ENCODE measurements at places on chromosomes 6 and 20. TPM values are rescaled to one million over a fixed set of nuclear protein-coding genes. Genes with fewer than 3 reads are reported as not detected.

GRCh38 chr6:158938220-158938619 lies 61.8 kb downstream of the RSPH3 start:
- H3K4me1 ChIP-seq: no peaks in the 10 kb centered on the region
- DNase-seq: no peak
- no peaks in the 10 kb centered on the region for H3K36me3 ChIP-seq
- no peak overlapping the region for H3K27ac ChIP-seq
- no peaks in the 10 kb centered on the region for H3K27me3 ChIP-seq
- no peak overlapping the region for H3K4me3 ChIP-seq

- peaks cover 6% of the 10 kb centered on the region for H3K4me1 ChIP-seq
- no peak overlapping the region for H3K4me3 ChIP-seq
- H3K27ac ChIP-seq: no peak overlapping the region
Observed at GRCh38 chr6:84758486-84758885, 5.9 kb downstream of the TBX18 start.

DNA sequence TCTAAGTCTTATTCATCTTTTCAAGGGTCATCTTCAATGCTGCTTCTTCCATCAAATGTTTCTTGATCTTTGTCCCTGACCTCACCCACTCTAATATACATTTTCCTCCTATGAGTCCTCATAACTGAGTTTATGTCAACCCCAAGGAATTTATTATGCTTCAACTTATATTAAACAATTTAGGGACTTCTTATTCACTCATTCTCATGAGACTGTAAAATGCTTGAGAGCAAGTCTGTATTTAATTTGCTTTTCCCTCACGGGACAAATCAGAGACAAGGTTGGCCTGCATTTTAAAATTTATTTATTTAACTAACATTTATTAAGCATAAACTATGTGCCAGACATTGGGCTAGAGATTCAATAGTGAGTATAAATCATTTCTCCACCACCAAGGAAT lies 312.0 kb upstream of the NT5E start:
- no peaks in the 10 kb centered on the region for H3K4me1 ChIP-seq
- no peaks in the 10 kb centered on the region for H3K27me3 ChIP-seq
- no peak for DNase-seq
- no peak overlapping the region for H3K4me3 ChIP-seq

GRCh38 chr6:138092686-138093085 lies 14.5 kb downstream of the PERP start:
- H3K27ac ChIP-seq: no peak overlapping the region
- peaks cover 8% of the 10 kb centered on the region for H3K36me3 ChIP-seq
- H3K27me3 ChIP-seq: no peaks in the 10 kb centered on the region
- no peak for DNase-seq

DNA sequence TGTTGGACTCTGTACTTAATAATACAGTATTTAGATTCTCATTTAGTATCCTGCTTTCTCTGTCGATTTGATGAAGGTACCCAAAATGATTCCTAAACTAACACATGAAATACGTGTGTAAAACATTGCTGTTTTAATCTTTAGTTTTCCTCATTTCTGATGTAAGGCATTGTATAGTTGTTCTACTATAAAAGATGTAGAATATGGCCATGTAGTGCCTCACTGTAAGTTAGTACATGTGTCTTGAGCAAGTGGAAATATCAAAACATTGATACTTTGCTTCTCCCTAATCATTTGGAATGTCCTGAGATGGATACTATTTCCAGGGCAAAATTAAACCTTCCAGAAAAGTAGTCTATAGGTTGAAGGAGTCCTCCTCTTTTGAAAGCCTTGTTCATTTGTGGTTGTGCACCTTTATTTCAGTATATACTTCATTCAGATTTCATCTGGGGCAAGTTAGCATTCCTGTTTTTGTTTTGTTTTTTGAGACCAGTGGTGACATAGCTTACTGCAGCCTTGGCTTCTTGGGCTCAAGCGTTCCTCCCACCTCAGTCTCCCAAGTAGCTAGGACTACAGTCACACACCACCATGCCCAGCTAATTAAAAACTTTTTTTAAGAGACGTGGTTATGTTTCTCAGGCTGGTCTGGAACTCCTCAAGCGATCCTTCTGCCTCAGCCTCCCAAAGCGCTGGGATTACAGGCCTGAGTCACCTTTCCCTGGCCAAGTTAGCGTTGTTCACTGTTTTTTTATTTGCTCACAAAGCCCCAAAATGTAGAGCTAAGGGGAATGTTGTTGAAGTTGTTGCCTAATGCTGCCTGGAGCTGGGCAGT lies 11.6 kb downstream of the SRSF3 start:
- peaks cover 7% of the 10 kb centered on the region for H3K36me3 ChIP-seq
- DNase-seq: no peak
- peaks cover 10% of the 10 kb centered on the region for H3K4me1 ChIP-seq
- H3K27me3 ChIP-seq: no peaks in the 10 kb centered on the region

- H3K36me3 ChIP-seq: no peaks in the 10 kb centered on the region
- H3K27me3 ChIP-seq: no peaks in the 10 kb centered on the region
- H3K27ac ChIP-seq: no peak overlapping the region
Observed at GRCh38 chr6:19380293-19380692, 456.9 kb upstream of the ID4 start.

DNA sequence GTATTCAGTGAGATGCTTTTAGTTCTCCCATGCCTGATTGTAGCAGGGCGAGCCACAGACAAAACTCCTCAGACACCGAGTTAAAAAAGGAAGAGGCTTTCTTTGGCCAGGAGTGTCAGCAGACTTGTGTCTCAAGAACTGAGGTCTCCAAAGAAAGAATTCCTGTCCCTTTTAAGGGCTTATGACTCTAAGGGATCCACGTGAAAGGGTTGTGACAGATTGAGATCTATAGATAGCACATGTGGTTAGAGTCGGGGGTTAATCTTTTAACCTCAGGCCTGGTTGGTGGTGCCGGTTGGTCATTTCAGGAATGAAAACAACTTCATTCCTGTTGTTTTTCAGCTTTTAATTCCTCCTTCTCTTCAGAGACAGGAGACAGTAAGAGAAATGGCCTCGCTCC lies 168.8 kb upstream of the GRIK2 start:
- DNase-seq: no peak
- H3K4me3 ChIP-seq: no peak overlapping the region
- no peak overlapping the region for H3K27ac ChIP-seq
- no peaks in the 10 kb centered on the region for H3K4me1 ChIP-seq
- H3K27me3 ChIP-seq: no peaks in the 10 kb centered on the region

DNA sequence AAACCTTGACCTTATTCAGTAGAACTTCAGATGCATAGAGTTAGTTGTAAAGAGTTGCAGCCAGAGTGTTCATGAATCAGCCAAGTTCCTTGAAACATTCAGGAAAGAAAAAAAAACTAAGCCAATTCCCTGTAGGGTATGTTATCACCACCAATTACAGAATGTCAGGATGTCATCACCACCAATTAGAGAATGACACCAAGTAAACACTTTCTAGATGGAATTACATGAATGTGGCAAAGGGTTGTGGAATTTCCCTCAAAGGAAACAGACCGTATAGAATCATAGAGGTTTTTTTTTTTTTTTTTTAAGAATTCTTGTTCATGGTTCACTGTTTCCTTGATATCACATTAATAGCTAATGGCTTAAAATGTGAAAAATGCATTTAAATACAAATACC lies 472.1 kb upstream of the RNF217 start:
- no peak overlapping the region for H3K27ac ChIP-seq
- no peak for DNase-seq
- no peaks in the 10 kb centered on the region for H3K4me1 ChIP-seq
- no peaks in the 10 kb centered on the region for H3K36me3 ChIP-seq
- no peak overlapping the region for H3K4me3 ChIP-seq

DNA sequence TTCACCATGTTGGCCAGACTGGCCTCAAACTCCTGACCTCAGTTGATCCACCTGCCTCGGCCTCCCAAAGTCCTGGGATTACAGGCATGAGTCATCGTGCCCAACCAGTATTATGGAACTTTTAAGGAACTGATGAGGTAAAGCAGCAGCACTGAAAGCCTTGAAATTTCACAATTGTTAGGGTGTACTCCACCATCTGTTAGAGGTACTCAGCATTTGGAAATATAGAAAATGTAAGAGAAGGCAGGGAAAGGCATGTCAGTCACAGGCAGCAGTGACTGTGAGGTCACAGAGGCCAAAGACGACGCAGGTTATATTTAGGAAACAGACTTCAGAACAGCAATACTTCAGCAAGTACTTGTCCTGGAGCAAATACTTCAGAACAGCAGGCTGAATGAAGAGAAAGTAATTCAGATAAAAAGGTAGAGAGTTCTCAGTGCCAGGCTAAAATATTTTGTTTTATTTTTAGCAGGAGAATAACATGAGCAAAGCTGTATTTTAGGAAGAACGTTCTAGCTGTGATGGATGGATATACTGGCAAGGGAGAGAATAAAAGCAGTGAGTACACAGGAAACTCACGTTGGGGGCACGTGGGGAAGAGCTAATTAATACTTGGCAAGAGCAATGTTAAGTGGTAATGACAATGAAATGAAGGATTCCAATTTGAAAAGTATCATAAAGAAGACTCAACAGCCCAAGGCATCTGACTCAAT lies 67.2 kb downstream of the DTNBP1 start:
- peaks cover 2% of the 10 kb centered on the region for H3K36me3 ChIP-seq
- peak overlapping the region; percentile 52 for H3K27ac ChIP-seq
- DNase-seq: no peak
- no peaks in the 10 kb centered on the region for H3K27me3 ChIP-seq

DNA sequence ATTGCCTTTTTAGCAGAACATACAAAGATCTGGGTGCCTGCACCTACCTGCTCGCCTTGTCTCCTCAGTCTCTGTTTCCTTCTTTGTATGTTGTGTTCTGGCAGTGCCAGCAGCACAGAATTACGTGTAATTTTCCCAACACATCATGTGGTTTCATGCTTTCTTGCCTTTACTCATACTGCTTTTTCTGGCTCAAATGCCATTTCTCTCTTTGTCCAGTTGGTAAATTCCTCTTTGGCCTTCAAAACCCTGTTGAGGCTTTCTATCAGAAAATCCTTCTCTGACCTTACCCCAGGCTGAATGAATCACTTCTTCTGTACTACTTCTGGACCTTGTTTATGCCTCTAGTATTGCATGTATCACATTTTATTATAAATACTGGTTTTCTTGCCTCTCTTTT lies 31.8 kb downstream of the L3MBTL3 start:
- no peak overlapping the region for H3K4me3 ChIP-seq
- no peaks in the 10 kb centered on the region for H3K27me3 ChIP-seq
- no peak for DNase-seq
- H3K27ac ChIP-seq: no peak overlapping the region
- peaks cover 2% of the 10 kb centered on the region for H3K4me1 ChIP-seq

- no peaks in the 10 kb centered on the region for H3K36me3 ChIP-seq
- no peak overlapping the region for H3K4me3 ChIP-seq
- H3K27me3 ChIP-seq: no peaks in the 10 kb centered on the region
- no peaks in the 10 kb centered on the region for H3K4me1 ChIP-seq
- H3K27ac ChIP-seq: no peak overlapping the region
Observed at GRCh38 chr6:44028789-44029310, 98.4 kb downstream of the MRPL14 start.

DNA sequence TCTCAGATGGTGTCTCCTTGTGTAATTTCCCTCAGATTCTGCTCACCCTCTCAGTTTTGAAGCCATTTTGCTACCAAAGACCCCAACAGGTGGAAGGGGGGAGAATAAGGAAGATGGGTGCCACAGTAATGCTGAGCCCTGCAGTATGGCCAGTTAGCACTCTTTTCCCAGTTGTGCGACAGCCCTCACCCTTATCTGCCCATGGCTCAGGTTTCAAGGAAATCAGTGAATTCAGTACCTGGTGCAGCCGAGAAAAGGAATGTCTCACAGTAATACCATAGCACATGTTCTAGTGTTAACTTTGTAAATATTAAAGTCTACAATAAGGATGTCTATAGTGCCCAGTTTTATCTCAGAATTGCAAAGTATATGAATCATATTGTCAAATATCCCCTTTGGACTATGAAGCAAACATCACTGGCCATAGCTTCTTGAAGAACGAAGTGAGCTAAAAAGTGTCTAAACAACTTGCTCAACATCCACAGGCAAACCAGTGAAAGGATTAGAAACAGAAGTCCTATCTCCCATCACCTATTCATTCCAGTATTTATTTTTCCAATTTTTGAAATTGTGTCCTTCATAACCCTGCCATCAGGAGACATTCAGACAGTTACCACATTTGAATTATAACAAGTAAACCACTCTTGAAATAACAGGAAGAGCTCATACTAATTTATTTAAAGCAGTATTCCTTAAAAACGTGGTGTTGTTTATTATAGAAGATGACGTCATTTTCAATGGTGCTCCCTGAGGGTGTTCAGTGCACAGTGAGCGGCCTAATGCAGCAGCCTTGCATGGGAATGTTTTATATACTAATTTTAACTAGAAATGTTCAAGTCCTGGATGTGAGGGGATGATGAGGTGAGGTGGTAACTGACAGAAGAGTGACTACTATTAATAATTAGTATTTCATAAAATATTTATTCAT lies 366.2 kb downstream of the TFAP2A start:
- no peaks in the 10 kb centered on the region for H3K27me3 ChIP-seq
- DNase-seq: no peak
- no peaks in the 10 kb centered on the region for H3K36me3 ChIP-seq
- no peaks in the 10 kb centered on the region for H3K4me1 ChIP-seq

DNA sequence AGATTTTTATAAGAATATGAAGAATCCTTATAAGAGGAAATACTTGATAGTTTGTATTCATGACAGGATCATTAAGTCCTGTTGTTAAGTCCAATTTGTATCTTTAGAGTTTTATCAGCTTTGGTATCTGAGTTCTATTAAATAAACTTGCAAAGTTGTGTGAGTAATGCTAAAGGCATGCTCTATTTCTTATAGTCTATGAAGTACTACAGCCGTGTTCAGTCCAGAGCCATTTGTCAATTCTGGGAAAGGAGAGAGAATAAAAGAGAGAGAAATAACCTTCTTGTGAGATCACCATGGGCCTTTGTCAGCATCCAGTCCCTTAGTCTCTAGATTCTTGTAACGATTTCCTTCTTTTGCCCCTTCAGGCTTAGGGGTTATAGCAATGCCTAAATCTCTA lies 181.2 kb upstream of the POU3F2 start:
- H3K4me1 ChIP-seq: no peaks in the 10 kb centered on the region
- DNase-seq: no peak
- H3K27ac ChIP-seq: no peak overlapping the region
- H3K4me3 ChIP-seq: no peak overlapping the region
- peaks cover 2% of the 10 kb centered on the region for H3K27me3 ChIP-seq
- no peaks in the 10 kb centered on the region for H3K36me3 ChIP-seq

ECT2L gene
- total RNA-seq: 0.19 TPM

SRSF12 gene
- 1.6 TPM for total RNA-seq

CPNE1 gene
- total RNA-seq: 204 TPM

RNASET2 gene
- total RNA-seq: 23.3 TPM

C4B gene
- total RNA-seq: 149 TPM

FLRT3 gene
- total RNA-seq: 0.75 TPM

GJA10 gene
- total RNA-seq: not detected

RBPJL gene
- not detected for total RNA-seq

LCA5 gene
- total RNA-seq: 7.6 TPM

OPN5 gene
- total RNA-seq: not detected

Measured in aorta (tissue), 5 donors.